ENCODE measurements at places on chromosomes 3 and 15.

GRCh38 chr15:31974855-31975829 lies 55.2 kb upstream of the CHRNA7 start:
- DNase-seq = no peak

DNA sequence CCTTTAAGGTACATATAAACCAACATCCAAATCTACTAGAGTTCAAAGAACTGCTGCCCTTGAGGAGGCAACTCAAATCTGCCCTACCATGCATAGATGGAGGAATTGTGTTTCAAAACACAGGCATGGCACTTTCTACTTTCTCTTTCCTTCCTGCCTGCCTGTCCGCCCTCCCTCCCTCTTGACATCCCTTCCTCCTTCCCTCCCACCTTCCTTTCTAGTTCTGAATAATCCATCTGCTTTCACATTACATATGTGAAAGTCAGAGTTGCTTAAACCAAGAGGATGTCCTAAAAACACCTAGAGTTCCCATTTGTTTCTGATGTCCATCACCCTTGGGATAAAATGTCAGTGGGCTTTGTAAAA lies 537.6 kb downstream of the FOXP1 start:
- no peak for DNase-seq

GRCh38 chr3:105866656-105867653 lies 1.9 kb downstream of the CBLB start:
- DNase-seq = no peak

DNA sequence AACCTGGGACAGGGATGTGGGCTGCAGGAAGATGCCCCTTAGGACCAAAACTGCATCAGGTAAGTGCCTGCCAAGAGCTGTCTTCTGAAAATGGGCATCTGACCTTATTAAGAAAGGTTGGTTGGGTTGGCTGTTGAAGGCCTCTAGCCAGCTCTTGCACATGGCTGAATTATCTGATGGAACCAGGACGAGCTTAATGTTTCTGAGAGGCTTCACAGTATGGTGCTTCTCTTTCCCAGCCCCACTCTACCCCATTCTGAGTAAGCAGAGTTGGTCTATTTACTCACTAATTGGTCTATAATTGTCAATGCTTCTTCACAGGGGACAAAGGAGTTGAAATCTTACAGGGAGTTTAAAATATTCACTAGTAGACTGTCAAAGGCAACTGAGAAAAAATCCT lies 48.4 kb downstream of the DTWD1 start:
- DNase-seq = no peak

- no peak for DNase-seq
Observed at GRCh38 chr3:171688002-171688401, 122.3 kb downstream of the PLD1 start.

- no peak for DNase-seq
Observed at GRCh38 chr3:24518990-24519367, 24.3 kb upstream of the THRB start.

- no peak for DNase-seq
Observed at GRCh38 chr3:88713233-88713691, 394.2 kb upstream of the EPHA3 start.

DNA sequence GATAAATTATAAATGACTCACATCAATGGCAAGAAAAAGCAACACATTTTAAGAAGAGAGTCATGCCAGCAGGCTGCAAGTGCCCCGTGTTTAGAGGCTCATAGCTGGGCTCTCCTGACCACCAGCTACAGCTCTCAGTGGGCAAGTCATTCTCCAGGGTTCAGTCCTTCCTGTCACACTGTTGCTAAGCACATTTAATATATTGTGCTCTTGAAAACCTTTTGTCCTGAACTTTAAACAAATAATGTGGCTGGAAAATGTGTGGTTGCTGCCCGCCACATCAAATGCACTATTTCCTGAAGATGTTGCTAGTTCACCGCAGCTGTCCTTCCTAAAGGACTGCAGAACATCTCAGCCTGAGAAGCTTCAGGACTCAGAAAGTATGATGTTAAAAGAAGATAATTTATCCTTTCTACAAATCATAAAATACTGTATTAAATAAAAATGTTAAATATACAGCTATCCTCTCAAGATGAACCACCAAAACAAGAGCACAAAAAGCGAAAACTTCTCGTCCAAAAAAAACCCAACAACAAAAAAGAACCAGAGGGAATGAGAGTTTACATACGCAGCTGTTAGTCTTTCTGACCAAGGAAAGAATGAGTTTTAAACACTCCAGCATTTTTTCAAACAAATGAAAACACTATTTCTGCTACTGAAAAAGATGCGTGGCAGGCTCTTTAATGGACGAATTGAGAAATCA lies 951 bp downstream of the TARS3 start:
- DNase-seq = no peak

- no peak for DNase-seq
Observed at GRCh38 chr3:123336441-123336851, 112.4 kb downstream of the ADCY5 start.

DNA sequence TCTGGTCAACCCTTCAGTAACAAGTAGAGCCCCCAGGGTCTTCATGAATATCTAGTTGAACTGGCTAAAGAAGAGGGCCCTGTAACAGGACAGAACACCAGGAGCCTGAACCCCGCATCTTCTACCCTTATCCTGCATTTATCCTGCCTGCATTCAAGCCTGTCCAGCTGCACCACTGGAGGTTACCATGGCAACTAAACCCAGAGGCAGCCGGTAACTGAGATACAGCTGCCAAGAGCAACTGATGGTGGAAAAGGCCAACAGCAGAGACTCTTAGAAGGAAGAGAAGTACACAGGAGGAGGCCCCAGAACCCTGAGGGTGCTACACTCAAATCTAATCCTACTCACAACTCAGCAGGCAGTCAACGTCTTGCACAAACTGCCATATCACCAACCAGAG lies 3.7 kb upstream of the PRKAR2A start:
- no peak for DNase-seq

DNA sequence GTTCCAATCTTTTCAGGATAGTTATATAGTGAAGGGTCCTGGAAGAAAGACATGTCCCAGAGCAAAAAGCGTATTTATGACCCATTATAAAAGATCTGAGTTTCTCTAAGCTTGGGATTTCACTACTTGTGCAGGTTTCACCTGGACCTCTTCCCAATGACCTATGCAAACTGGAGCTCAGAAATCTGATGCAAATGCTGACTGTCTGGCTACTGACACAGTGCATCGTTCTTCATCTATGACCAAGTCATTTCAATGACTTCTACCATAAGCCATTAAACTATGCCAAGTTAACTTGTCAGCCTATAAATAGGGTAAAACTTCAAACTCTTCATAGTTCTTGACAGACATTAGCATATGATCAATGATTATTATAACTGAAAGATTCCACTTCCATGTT lies 11.1 kb downstream of the STAG1 start:
- DNase-seq = no peak

DNA sequence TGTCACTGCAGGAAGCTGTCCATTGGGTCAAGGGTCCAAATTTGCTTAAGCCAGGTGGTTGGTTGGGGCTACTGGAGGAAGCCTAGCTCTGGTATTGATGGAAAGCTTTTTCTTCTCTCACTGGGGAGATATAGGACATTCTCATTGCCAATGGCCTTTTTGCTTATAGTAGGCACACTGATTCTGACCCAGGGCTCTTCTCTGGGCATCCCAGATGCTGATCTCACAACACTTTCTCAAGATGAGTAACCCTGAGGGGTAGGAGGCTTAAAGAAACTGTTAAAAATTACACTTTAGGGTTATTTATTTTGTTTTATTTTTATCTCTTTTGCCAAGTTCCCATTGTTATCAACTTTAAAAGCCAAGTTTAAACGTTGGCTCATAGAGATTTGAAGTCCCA lies 337.8 kb downstream of the LRRC3B start:
- DNase-seq = no peak

GRCh38 chr15:32825219-32825618 lies 107.4 kb downstream of the GREM1 start:
- DNase-seq = no peak

GRCh38 chr15:64566629-64567427 lies 106.5 kb downstream of the ZNF609 start:
- DNase-seq = no peak

DNA sequence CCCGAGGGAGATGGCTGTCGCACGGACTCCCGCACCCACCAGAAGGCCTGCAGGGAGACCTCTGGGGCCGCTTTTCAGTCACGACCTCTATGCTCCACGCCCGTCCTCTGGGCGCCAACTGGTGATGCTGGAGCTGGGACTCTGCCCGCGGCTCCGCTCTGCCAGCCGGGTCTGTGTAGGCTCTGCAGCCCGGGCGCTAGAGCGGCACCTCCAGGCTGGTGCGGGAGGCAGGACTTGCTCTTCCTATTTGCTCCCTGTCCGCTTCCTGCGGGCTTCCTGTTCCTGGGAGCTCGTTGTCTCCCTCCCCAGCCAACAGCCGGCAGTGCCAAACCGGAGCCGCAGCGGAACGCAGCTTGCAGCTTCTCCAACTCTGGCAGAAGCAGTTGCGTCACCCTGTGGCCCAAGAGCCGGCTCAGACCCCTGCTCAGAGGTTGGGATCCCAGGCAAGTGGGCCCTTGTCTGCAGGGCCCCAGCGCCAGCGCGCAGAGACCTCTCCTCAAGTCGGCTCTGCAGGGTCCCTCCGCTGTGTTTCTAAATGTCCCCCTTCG lies 285.9 kb downstream of the XXYLT1 start:
- peak; percentile 88 for DNase-seq

- no peak for DNase-seq
Observed at GRCh38 chr3:56202997-56203396, 265.3 kb downstream of the ERC2 start.

DNA sequence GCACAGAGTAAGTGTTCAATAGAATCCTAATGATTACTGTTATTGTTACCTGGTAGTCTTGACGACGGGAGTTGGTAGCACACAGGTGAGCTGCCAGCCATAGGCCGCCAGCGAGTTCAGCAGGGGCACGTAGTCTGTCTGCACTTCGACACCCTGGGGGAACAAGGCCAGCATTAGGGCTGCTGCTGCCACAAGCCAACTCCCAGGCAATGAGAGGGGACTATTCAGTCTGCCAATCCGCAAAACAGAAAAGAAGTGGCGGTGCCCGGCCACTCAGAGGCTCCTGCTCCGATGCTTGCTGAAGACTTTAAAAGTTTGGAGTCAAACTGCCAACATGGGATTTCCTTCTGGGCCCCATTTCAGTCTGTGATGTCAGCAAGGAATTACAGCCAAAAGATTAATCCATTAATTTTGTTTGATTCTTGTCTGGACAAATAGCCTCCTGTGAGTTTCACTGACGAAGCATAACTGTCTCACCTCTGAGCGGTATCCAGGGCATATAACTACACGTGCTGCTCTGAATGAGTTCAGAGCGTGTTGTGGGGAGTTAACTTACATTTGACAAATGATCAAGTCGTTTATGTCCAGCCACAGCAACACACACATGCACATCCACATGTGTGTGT lies 61.8 kb downstream of the OXNAD1 start:
- no peak for DNase-seq

DNA sequence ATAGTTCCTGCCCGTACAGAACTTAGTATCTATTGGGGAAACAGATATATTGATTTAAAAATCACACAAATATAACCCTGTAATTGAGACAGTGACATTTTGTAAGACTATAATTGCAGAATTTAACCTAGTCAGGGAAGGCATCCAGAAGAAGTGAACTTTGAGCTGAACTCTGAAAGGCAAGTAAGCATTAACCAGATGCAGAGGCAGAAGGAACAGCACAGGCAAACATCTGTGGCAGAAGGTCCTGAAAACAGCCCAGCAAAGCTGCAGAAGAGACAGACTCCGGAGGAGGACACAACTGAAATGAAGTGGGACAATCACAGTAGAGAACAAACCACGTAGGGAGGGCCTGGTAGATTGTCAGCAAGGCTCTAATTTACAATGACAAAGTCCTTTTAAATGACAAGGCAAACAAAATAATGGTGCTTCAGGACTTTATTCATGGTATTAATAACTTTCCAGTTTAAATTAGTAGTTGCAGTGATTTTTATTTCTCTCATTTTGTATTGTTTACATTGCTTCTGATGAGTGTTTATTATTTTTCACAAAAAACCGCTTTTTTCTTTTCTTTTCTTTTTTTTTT lies 14.5 kb downstream of the BCL2A1 start:
- no peak for DNase-seq

GRCh38 chr15:68930268-68931022 lies at the start of gene SPESP1:
TSS of gene SPESP1 (plus strand) at chr15:68930525. CDS start at chr15:68930654, 129 bp downstream.
- DNase-seq = peak; percentile 94

GRCh38 chr3:117626577-117626976 lies 917.0 kb downstream of the TUSC7 start:
- DNase-seq = no peak

DNA sequence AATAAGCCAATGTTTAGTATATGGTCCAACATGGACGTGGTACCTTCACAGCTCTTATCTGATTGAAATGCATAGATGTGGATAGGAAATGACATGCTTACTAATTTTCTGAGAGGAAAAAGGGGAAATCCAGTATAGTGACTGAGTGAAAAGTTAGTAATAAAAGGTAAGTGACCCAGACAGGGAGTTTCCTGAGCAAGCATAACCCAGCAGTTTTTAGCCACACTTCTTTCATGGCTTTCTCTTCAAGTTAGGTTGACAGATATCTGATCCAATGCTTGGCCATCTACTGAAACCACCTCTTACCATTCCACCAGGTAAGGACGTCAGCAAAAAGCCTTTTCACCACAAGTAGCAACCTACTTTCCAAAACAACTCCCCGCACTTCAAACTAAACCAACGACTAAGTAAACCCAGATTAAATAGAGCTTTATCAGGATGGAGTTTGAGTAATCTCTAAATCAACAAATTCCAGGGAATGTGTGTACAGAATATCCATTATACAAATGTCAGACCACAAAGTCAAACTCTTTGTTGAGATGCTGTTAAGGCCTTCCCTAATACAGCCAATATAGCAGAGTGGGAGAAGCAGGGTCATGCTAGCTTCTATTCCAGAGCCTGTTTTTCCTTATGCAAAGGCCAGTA lies 329.7 kb downstream of the RORA start:
- no peak for DNase-seq

DNA sequence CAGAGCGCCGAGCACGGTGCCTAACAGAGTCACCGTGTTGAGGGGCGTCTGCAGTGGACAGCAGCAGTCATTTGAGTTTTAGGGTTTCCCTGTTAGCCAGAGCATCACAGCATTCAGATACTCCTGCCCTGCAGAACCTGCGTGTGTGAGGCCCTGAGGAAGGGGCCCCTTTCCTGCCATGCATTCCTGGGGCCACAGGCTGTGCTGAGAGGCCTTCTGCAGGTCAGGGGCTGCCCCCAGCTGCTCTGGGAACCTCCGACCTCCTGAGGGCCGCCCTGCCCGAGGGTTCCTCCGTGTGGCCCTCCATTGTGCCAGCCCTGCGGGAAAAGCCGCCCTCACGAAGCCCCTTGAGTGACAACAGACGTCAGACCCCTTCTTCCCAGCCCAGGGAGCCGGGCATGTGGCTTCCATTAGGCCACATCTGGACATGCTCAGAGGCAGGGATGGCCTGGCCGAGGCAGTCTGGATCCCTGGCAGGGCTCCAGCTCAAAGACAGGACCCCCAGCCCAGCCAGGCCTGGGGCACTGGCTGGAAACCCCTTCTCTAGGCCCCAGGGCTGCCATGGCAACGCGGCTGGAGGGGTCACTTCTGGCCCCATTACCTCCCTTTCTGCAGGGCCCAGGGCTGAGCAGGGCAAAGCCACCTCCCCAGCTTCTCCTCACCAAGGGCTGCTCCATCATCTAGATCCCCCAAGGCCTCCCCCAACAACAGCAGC lies 25.3 kb downstream of the FBLN2 start:
- DNase-seq = peak; percentile 48
